ENCODE measurements at places on chromosomes 1 and 21.

- DNase-seq, result no peak
Observed at GRCh38 chr21:36754241-36754898, 55.5 kb downstream of the SIM2 start.

GRCh38 chr1:24409535-24409934 is 4.0 kb downstream of the STPG1 start:
- DNase-seq, result no peak

- DNase-seq, result no peak
Observed at GRCh38 chr1:160238408-160238807, 23.9 kb downstream of the DCAF8 start.

GRCh38 chr1:207951652-207952051 is 40.7 kb upstream of the CD34 start:
- DNase-seq, result no peak
